ENCODE measurements at places on chromosomes 7 and 10. TPM values are rescaled to one million over a fixed set of nuclear protein-coding genes. Genes with fewer than 3 reads are reported as not detected.
A peak's percentile ranks its signal among the peaks of the same experiment; 100 is the strongest.

- no peak overlapping the region for H3K4me3 ChIP-seq
- H3K27ac ChIP-seq: no peak overlapping the region
- no peaks in the 10 kb centered on the region for H3K36me3 ChIP-seq
- DNase-seq: no peak
- no peaks in the 10 kb centered on the region for H3K27me3 ChIP-seq
- H3K4me1 ChIP-seq: no peaks in the 10 kb centered on the region
Observed at GRCh38 chr7:78967046-78967445, 486.4 kb downstream of the MAGI2 start.

DNA sequence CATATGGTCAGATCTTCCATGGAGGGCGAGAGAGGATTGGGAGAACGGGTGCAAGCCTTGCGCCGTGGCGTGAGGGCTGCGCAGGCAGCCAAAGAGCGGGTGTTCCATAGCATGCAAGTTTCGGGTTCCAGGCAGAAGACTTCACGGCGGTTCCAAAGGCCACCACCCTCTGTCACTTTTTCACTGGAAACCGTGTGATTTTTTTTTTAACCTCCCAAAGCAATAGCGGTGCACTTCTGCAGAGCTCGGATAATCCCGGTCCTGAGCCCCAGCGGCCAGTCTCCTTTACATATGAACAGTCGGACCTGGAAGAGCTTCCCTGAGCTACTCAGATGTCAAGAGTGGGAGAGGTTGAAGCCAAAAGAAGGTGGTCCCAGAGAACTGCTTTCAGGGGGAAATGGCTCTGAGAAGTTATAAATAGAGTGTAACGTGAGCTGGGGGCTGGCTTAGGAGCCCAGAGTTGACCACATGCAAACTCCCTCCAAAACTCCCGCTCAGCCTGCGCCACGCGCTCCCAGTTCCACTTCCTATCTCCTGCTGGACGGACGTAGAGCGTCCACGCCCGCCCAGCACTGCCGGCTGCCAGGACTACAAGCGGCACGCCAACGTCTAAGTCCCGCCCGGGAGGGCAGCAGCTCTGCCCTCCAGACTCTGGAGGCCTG is at the start of gene MEOX2:
Gene MEOX2 (minus strand): TSS at position 389 of the 662 bp plus-strand sequence. CDS start 281 bp downstream, at position 108.
- no peak within 1 kb of the TSS for H3K27ac ChIP-seq
- H3K36me3 ChIP-seq: no peaks in the 10 kb centered on the region
- no peak within 1 kb of the TSS for H3K4me3 ChIP-seq
- H3K27me3 ChIP-seq: peaks cover 20% of the 10 kb centered on the region

DNA sequence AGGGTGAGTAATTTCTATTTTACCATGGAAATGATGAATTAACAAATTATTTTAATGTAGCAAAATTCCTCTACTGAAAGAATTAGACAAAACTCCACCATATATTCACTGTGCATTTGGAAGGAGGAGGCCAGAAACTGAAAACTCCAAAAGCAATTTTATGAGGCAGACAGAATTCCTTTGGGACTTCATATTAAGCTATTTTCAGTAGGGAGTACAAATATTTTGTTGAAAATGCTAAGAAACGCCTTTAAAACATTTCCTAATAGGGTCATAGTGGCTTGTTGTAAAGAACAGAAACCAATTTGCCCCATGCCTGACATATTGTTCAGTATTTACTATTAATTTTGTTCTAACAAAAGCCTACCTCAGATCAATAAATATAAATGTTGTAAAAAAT is 117.8 kb downstream of the TES start:
- H3K4me3 ChIP-seq: no peak overlapping the region
- no peaks in the 10 kb centered on the region for H3K27me3 ChIP-seq
- H3K36me3 ChIP-seq: no peaks in the 10 kb centered on the region
- no peak for DNase-seq

DNA sequence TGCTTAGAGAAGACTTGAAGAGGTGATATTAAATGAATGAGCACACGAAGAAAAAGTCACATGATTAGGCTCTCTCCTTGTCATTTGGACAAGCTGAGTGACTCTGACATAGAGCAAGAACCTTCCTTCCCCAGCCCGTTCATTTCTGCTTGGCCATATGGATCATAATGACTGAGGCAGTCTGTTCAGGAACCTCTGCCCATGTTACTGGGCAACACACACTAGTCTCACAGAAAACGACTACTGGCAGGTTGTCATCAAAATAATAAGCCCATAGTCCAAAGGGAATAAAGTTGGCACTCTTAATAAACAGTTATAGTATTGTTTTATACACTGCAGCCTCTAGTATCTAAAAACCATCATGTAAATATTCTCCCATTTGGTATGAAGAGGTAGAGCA is 635.0 kb downstream of the REEP3 start:
- no peaks in the 10 kb centered on the region for H3K4me1 ChIP-seq
- H3K36me3 ChIP-seq: no peaks in the 10 kb centered on the region
- H3K27me3 ChIP-seq: peaks cover 4% of the 10 kb centered on the region
- DNase-seq: no peak
- H3K27ac ChIP-seq: no peak overlapping the region

DNA sequence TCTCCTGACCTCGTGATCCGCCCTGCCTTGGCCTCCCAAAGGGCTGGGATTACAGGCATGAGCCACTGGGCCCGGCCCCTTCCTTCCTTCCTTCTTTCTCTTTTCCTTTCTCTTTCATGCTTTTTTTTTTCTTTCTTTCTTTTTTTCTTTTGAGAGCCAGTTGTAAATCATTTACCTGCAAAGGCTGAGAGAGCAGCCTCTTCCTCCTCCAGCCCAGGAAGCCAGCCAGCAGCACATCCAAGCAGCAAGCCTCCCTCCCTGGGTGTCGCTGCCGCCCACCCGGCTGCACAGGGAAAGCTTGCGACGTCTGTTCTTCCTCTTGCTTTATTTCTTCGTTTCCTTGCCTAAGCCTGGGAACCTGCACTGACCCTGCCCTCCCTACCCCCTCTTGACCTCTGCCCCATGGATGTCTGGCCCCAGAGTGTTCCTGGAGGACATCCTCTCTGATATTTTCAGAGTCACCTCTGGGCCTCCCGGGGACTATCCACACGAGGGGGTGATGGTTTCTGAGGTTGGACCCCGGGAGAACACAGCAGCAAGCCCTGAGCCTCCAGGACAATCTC is 62.8 kb upstream of the MYL10 start:
- no peaks in the 10 kb centered on the region for H3K27me3 ChIP-seq
- H3K27ac ChIP-seq: no peak overlapping the region

GRCh38 chr7:91181949-91182348 is 82.3 kb upstream of the FZD1 start:
- no peak for DNase-seq
- H3K4me3 ChIP-seq: no peak overlapping the region
- no peaks in the 10 kb centered on the region for H3K4me1 ChIP-seq
- no peak overlapping the region for H3K27ac ChIP-seq

DNA sequence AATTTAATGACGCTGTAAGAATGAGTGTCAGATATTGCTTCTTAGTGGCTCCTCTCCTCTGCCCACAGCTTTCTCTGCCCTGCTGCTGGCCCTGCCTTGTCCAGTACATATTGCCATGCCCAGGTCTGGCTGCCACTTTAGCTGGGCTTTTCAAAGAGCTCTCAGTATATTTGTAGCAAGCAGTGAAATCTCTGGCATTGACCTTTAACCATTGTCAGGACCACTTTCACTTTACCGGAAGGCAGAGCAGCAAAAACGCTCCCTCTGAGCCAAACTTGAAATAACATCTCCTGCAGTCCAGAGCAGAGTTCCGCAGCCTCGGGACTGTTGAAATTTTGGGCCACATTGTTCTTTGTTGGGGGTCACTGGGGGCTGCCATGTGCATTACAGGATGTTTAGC is 13.8 kb downstream of the PDSS1 start:
- H3K4me1 ChIP-seq: no peaks in the 10 kb centered on the region
- DNase-seq: no peak
- no peaks in the 10 kb centered on the region for H3K36me3 ChIP-seq
- no peak overlapping the region for H3K4me3 ChIP-seq
- no peaks in the 10 kb centered on the region for H3K27me3 ChIP-seq

Gene SFTPA1
- not detected for total RNA-seq

Gene C10orf67
- total RNA-seq: 0.16 TPM

DNA sequence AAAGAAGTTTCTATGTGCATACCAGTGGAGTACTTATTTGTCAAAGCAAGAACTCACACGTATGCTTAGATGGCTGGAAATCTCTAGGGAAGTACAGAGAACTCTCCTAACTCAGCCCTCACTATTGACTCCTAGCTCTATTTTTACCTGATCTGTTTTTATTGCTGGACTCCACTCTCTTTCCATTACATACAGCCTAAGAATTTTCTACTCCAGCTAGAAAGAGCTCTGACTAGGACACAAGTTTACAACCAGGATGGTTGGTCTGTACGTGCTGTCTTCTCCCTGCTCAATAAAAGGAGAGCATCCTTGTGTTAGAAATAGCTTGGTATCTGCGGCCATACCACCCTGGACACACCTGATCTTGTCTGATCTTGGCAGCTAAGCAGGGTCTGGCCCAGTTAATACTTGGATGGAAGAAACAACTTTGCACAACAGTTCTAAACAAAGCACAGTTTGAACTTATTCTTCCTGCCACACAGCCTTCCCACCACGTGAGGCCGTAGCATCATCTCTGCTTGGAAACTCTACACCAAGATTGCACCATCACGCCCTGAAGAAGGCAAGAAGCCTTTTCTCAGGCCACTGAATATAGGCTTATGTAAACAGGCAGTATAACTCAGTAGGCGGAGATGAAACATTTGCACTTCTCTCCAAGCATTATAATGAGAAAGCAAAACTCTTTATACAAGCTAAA is 50.7 kb downstream of the KCNMA1 start:
- H3K27me3 ChIP-seq: no peaks in the 10 kb centered on the region
- DNase-seq: no peak
- no peaks in the 10 kb centered on the region for H3K36me3 ChIP-seq

Gene CLCN1
- not detected for total RNA-seq

- peaks cover 1% of the 10 kb centered on the region for H3K4me1 ChIP-seq
- no peak overlapping the region for H3K27ac ChIP-seq
- no peak overlapping the region for H3K4me3 ChIP-seq
- no peaks in the 10 kb centered on the region for H3K36me3 ChIP-seq
- H3K27me3 ChIP-seq: peaks cover 9% of the 10 kb centered on the region
Observed at GRCh38 chr10:28652703-28653102, 24.6 kb upstream of the BAMBI start.

GRCh38 chr7:36659172-36659516 is 65.2 kb downstream of the AOAH start:
- peaks cover 18% of the 10 kb centered on the region for H3K36me3 ChIP-seq
- no peaks in the 10 kb centered on the region for H3K27me3 ChIP-seq
- peak overlapping the region; percentile 31 for H3K4me3 ChIP-seq
- H3K4me1 ChIP-seq: peaks cover 32% of the 10 kb centered on the region
- peak overlapping the region; percentile 52 for H3K27ac ChIP-seq

DNA sequence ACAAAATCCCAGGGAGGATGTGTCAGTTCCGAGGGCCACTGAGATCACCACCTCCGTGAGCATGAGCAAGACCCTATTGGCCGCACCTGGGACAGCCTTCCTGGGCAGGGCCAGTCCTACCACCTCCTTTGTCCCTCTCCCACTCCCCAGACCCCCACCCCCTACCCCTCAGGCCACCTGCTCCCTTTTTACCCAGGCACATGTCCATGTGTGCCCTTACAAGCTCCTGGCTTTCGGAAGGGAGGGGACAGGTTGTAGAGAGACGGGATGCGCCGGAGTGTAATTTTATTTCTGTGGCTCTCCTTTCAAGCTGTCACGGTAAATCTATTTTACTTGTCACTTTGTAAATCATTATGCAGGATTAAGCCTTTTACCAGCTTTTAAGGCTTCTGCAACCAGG is 20.9 kb downstream of the ZMIZ1 start:
- peaks cover 60% of the 10 kb centered on the region for H3K4me1 ChIP-seq
- DNase-seq: no peak
- H3K27ac ChIP-seq: no peak overlapping the region
- no peak overlapping the region for H3K4me3 ChIP-seq

GRCh38 chr7:39045231-39045630 is 67.5 kb downstream of the POU6F2 start:
- H3K27me3 ChIP-seq: peaks cover 4% of the 10 kb centered on the region
- no peaks in the 10 kb centered on the region for H3K4me1 ChIP-seq
- DNase-seq: no peak
- H3K4me3 ChIP-seq: no peak overlapping the region

Gene SLC39A12
- not detected for total RNA-seq

DNA sequence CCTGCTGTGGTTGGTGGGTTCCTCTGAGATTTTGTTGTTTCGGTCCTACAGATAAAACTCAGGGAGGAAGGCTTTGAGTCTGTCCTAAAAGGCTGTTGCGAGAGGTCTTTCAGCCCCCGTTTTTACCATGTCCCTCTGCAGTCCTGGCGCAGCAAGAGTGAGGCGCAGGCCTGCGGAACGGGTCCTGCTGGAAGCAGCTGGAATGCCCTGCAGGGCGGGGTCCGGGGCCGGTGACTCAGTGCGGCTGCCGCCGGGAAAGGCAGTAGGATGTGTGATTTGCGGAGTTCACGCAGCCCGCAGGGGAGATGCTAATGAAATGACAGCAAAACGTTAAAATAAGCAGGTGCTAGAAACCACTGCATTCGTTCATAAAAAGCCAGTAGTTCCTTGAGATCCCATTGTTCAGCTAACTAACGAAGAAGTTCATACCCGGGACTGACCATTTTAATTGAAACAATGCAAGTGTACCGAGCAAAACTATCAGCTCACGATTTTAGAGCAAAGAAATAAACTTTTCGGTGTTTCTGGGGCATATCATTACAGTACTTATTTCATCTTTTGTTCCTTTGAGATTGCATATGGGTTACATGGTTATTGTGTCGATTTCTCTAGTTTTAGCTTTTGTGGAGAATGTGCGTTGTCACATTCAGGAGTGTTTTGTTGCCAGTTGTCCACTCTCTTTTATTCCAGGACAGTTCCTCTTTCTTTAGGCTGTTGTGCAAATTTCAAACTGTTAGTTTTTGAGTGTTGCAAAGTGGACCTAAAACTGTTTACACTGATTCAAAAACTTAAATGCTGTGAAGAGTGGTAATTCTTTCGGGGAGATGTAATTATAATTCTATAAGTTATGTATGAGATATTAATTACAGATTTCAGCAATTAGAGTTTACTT is 783 bp downstream of the ANLN start:
- DNase-seq: peak; percentile 41
- peak overlapping the region; percentile 83 for H3K4me3 ChIP-seq
- H3K36me3 ChIP-seq: no peaks in the 10 kb centered on the region
- H3K27ac ChIP-seq: peak overlapping the region; percentile 52
- peaks cover 21% of the 10 kb centered on the region for H3K4me1 ChIP-seq
- peaks cover 2% of the 10 kb centered on the region for H3K27me3 ChIP-seq

GRCh38 chr10:122263971-122264370 is 7.1 kb upstream of the BTBD16 start:
- H3K4me1 ChIP-seq: no peaks in the 10 kb centered on the region
- H3K27me3 ChIP-seq: peaks cover 33% of the 10 kb centered on the region
- H3K36me3 ChIP-seq: peaks cover 24% of the 10 kb centered on the region

GRCh38 chr7:99037327-99037940 is 106.5 kb downstream of the SMURF1 start:
- no peak for DNase-seq
- peaks cover 27% of the 10 kb centered on the region for H3K36me3 ChIP-seq
- peaks cover 4% of the 10 kb centered on the region for H3K4me1 ChIP-seq
- no peak overlapping the region for H3K27ac ChIP-seq

Gene FBXL13
- 2.5 TPM for total RNA-seq

Gene CAMK1D
- 18.5 TPM for total RNA-seq

- DNase-seq: no peak
- H3K4me1 ChIP-seq: peaks cover 56% of the 10 kb centered on the region
- H3K36me3 ChIP-seq: peaks cover 15% of the 10 kb centered on the region
- H3K27ac ChIP-seq: no peak overlapping the region
Observed at GRCh38 chr7:139680676-139681462, 96.9 kb downstream of the HIPK2 start.

Gene GPR15LG
- total RNA-seq: not detected

Gene KLLN
- 1.4 TPM for total RNA-seq

Gene MKX
- total RNA-seq: not detected

GRCh38 chr7:15750727-15751126 is 64.2 kb upstream of the MEOX2 start:
- DNase-seq: no peak
- H3K36me3 ChIP-seq: no peaks in the 10 kb centered on the region
- no peak overlapping the region for H3K4me3 ChIP-seq
- no peaks in the 10 kb centered on the region for H3K27me3 ChIP-seq
- no peaks in the 10 kb centered on the region for H3K4me1 ChIP-seq
